ENCODE measurements at places on chromosomes 1 and 21.
A peak's percentile ranks its signal among the peaks of the same experiment; 100 is the strongest.

- no peak for DNase-seq
These were observed 40.1 kb upstream of the BMP8B start for GRCh38 chr1:39828734-39829133.

- no peak for DNase-seq
These were observed 58.1 kb downstream of the COLGALT2 start for GRCh38 chr1:183979437-183979836.

DNA sequence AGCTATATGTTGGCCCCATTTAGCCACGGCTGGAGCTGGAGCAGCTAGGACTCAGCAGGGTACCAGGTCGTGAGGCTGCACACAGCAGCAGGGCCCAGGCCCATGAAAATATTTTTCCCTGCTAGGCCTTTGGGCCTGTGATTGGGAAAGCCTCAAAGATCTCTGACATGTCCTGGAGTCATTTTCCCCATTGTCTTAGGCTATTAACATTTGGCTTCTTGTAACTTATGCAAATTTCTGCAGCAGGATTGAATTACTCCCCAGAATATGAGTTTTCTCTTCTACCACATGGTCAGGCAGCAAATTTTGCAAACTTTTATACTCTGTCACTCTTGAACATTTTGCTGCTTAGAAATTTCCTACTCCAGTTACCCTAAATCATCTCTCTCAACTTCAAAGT lies 11.2 kb downstream of the CFHR2 start:
- no peak for DNase-seq

DNA sequence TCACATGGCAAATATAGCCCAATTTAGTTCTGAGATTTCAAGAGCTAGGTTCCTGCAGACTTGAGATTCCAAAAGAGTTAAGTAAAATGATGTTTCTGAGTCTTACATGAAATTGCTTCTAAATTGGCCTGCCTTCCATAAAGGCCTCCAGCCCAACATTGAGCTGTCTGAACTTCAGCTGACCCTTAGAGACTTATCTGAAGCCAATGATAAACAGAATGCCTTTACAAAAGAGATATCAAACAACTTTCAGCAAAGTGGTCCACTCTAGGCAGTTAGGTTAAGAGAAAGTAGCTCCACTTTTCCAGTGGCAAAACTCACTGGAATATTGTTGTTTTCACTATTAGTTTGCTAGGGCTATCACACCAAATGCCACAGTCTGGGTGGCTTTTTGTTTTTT lies 6.3 kb upstream of the RC3H1 start:
- DNase-seq, result no peak

- peak; percentile 28 for DNase-seq
These were observed 16.1 kb upstream of the AQP10 start for GRCh38 chr1:154304664-154305337.

DNA sequence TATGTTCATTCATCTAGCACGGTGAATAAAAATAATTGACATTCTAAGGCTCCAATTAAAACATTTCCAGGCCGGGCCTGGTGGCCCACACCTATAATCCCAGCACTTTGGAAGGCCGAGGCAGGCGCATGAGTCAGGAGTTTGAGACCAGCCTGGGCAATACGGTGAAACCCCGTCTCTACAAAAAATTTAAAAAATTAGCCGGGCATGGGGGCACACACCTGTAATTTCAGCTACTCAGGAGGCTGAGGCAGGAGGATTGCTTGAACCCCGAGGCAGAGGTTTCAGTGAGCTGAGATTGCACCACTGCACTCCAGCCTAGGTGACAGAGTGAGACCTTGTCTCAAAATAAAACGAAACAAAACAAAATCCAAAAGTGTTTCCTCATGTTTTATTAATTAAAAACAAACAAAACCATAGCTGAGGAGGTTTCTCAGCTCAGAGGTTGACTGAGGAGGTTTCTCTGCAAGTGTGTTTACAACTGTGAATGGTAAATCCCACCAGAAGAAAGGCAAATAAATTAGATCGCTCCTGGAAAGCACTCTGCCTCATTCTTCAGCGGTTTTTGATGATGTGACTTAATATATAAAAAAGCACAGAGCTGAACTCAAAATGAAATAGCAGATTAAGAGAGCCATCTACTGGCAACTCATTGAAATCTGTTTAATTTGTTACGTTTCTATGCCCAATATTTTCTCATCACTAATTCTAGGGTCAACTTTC lies 37.7 kb upstream of the ATG4C start:
- DNase-seq, result no peak

DNA sequence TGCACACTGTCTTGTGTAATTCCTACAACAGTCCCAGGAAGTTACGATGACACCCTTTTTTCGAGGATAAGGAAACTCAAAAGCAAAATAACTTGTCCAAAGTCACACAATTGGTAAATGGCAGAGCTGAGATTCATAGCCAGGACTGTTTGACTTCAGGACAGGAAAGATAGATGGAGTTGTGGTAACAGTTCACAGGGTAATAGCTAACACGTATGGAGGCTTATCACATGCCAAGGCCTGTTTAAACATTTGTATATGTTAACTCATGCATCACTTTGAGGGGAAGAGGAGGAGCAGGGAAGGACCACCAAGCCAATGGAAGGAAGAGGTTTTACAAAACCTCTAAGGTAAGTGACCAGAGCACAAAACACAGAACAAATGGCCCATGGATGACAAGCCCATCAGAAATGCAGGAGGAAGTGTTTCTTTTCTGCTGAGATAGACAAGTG lies 2.8 kb downstream of the DHCR24 start:
- no peak for DNase-seq

- no peak for DNase-seq
These were observed 89.8 kb upstream of the WLS start for GRCh38 chr1:68322096-68322495.

DNA sequence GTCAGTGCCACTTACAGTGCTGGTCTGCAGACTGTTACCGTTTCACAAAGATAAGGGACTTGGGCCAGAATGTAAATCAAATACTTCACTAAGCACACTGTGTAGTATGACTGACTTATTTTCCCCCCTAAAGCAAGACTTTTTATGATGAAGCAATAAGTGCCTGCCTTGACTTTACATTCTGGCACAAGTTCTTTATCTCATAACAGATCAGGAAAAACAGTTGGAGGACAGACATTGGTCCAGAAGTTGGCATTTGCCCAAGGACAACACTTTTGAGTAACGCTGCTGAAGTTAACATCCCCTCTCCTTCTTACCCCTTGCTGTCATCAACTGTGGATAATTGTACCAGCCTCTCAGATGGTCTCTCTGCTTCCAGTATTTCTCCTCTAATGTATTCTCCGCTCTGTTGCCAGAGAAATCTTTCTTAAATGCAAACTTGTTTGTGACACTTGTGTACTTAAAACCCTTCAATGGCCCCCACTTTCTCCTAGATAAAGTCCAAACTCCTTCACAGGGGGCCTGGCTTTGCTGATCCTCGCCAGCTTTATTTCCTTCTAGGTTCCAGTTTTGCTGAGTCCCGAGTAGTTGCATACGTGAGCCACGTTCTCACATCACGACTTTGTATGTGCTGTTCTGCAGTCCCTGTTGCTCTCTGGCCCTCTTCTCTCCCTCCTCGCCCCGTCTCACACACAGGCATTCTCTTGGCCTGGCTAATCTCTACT lies 45.7 kb downstream of the S1PR1 start:
- no peak for DNase-seq

- peak; percentile 48 for DNase-seq
These were observed 22.9 kb upstream of the FAM20B start for GRCh38 chr1:179002552-179003345.

DNA sequence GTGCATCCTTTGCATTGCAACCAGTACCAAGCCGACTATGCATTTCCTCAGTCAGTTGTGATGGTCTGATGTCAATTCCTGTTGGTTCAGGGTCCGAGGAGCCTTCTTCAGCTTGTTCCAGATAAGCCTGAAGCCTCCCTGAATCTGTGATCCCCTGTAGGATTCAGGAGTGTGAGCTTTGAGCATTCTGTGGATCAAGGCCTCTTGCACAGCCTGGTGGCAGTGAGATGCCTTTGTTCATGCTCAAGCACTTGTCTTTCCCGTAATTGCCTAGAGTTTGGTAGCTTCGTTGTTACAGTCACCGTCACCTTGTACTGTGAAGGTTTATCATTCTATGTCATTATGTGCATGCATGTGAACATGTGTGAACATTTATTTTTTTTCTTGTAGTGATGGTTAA lies 103.5 kb downstream of the PBX1 start:
- DNase-seq, result no peak

Data from activated CD4-positive, alpha-beta T cell treated with anti-CD3 and anti-CD28 coated beads for 24 hours (primary cell).